NCI-H1930 (cell line): ENCODE measurements at places on chromosomes 5 and 9.

GRCh38 chr5:172280929-172281328 is 2.6 kb downstream of the UBTD2 start:
- no peak for DNase-seq

- no peak for DNase-seq
Observed at GRCh38 chr5:329121-329735, 7.7 kb downstream of the AHRR start.

DNA sequence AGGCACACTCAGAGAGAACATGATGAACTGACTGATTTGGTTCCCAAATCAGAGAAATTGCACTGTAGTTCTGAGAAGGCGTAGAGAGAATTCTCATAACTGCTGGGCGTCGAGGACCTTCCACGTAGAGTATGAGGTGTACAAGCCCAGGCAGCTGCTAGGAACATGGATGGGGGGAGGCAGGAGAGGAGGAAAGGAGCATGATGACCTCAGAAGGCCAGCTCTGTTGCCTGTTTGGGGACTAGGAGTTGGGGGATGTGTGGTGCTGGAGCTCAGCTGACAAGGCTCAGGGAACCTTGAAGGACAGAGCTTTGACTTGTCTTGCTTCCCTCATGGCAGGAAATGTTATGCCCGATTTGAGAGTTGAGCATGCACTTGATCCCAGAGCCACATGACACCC is 485.4 kb downstream of the IRX1 start:
- DNase-seq, result no peak

- DNase-seq, result no peak
Observed at GRCh38 chr5:74918232-74918669, 52.1 kb upstream of the FAM169A start.

- no peak for DNase-seq
Observed at GRCh38 chr5:81860778-81861177, 109.9 kb upstream of the SSBP2 start.

DNA sequence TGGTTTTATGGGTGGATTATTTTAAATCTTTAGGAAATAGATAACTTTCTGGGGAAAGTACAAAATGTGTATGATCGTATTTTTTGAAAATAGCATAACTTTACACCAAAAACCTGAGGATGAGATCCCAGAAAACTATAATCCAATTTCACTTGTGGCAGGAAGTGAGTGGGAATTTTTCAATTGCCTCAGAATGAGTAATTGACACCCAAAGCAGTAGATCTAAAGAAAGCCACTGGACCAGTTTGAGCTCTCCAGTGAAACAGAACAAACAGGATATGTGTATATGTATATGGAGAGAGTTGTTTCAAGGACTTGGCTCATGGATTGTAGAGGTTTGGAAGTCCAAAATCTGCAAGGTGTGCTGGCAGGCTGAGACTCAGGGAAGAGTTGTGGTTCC is 109.2 kb upstream of the SHB start:
- no peak for DNase-seq

- no peak for DNase-seq
Observed at GRCh38 chr5:63760965-63761364, 201.3 kb downstream of the HTR1A start.

- DNase-seq, result no peak
Observed at GRCh38 chr5:67732471-67732870, 483.1 kb upstream of the PIK3R1 start.

DNA sequence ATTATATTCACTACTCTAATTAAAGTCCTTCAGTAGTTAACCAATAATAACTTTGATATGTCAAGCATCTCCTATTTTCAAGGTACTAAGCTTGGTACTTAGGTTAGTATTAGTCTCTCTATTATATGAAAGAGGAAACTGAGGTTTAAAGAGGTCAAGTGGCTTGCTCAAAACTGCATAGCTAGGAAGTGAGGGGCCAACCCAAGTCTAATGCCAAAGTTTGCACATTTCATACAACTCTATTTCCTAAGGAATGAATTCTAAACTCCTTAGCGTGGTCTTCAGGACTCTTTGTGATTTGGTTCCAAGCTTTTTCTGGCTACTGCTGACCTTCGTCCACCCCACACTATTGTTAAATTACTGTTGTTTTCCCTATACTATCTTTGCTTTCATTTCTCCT is 9.9 kb upstream of the SHOC1 start:
- no peak for DNase-seq

DNA sequence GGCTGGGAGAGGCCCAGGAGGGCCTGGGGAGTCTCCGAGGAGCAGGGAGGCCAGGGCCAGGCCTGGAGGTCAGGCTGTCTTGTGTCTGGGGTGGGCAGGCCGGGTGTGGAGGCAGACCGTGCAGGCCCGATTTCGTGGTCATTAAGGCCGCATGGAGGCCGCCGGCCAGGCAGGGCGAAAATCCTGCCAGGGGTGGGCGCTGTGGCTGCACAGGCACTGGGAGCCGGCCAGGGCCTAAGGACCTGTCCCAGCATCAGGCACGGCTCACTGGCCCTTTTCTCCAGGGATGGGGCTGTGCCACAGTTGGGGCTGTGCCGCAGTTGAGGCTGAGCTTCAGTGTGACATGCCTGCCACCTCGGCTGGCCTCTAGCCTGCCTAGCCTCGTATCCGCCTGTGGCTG is 35.9 kb downstream of the ASS1 start:
- no peak for DNase-seq

GRCh38 chr5:87949676-87950631 is 318.7 kb downstream of the TMEM161B start:
- DNase-seq, result no peak

DNA sequence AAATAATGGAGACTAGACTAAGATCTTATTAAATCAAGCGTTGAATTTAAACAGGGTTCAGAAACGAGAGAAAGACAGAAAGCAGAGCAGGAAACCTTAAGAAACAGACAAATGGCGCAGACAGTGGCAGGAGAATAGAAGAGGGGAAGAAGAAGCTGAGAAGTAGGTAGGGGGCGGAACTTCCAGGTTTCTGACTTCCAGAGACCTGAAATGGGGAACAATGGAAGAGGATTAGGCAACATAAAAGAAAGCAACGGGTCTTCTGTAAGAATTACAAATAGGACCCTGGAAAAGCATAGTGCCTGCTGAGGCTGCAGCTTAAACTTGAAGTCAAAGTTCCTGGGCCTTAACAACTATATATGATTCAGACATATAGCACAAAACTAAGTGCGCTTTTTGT is 101.7 kb downstream of the BNC2 start:
- DNase-seq, result no peak

GRCh38 chr5:135887447-135887864 is 8.2 kb downstream of the IL9 start:
- DNase-seq, result no peak

- no peak for DNase-seq
Observed at GRCh38 chr5:56232538-56232937, 592 bp downstream of the ANKRD55 start.

DNA sequence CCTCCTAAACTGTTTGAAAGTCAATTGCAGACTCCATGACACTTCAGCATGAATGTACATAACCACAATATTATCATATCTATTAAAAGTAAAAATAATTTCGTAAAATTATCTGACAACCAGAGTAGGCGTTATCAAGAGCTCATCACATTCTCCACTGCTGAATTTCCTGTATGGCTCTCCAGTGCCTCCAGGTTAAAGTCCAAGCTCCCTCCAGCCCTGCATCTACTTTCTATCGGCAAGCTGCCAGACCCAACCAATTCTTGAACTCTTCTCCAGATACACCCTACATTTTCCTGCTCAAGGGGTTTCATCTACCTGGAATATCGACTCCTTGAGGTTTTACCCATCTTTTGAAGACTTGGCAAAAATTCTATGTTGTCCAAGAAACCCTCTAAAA is 74.5 kb upstream of the TBC1D2 start:
- no peak for DNase-seq

DNA sequence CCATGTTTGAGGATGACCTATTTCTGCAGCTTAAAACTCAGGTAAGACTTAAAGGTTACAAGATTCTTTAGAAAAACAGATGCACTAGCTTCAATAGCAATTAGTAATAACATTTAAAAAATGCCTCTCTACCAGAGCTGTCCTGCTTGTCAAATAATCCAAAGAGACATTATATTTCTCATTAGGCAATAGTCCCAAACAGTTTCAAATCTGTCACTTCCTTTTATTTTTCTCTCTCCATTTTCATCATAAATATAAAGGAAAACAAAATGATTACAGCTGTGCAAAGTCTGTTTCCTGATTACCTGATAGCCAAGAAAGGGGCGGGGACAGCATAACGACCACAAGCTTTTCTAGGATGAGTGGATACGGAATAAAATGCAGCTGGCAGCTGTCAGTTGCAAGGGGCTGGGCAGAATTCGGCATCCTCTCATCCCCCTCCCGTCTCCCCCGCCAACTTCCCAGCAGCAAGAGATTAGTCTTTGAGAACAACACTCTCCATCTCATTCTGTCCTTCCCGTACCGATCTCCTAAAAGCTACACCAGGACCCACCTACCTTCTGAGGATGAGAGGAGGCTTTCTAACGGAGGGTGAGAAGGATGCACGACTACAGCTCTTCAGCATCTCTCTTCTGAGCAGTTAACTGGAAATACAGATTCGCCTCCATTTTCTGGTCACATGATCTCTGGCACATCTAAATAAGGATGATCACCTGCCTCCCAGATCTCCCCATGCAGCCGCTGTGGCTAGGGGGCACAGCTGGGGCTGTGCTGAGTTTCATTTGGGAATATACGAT is 72.5 kb upstream of the PCA3 start:
- peak; percentile 16 for DNase-seq

GRCh38 chr5:72693546-72694205 is 122.8 kb upstream of the TNPO1 start:
- DNase-seq, result peak; percentile 60

GRCh38 chr9:206481-206880 is 8.2 kb upstream of the DOCK8 start:
- DNase-seq, result no peak

GRCh38 chr5:37111426-37112382 is 137.5 kb downstream of the CPLANE1 start:
- DNase-seq, result no peak

- DNase-seq, result no peak
Observed at GRCh38 chr9:75111019-75111622, 22.8 kb downstream of the OSTF1 start.

DNA sequence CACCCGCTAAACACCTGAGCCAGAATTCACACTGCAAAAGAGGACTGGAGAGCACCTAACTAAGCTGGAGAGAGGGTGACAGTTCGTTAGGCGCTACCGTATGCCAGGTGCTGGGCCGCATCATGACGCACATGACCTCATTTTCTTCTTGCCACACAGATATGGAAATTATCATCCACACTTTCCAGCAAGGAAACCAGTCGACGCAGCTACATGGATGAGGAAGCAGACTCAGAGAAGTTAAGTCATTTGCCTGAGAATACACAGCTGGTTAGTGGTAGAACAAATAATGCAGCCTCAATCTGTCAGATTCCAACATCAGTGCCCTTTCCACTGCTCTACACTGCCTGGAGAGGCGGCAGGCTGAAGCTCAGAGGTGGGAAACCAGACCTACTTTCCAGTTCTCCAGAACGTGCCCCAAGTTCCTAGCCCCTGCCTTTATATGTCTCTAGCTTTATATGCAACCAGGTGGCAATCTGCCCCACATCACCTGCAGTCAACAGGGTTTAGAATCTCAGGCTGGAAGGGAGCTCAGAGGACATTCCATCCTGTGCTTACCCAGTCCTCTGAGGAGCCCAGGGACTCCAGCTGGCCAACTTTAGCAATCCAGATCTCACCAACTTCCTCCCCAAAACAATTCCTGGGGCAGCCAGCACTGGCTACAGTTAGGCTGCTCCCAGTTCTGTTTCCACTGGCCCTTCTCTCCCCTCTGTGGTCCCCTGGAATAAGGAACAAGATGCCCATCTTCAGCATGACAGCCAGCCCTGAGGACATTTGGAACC is 8.8 kb downstream of the TNIP1 start:
- DNase-seq, result no peak

DNA sequence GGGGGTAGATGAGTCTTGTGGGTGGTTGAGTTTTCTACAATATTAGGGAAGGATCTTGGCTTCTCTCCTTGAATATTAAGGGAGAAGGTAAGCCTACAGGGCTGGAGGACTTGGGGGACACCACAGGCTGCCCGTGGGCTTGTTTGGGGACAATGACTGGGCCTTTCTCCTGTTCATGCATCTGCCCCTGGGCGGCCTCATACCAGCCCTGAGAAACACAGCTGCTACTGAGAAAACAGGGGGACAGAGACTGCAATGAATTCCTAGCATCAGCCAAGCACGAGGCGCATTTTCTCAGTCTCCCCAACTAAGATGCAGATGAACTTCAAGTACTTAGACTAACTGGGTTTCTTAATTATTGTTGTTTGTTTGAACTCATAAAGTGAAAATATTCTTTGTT is 24.6 kb downstream of the C5orf58 start:
- DNase-seq, result no peak
